ENCODE measurements at places on chromosomes 4 and X.

DNA sequence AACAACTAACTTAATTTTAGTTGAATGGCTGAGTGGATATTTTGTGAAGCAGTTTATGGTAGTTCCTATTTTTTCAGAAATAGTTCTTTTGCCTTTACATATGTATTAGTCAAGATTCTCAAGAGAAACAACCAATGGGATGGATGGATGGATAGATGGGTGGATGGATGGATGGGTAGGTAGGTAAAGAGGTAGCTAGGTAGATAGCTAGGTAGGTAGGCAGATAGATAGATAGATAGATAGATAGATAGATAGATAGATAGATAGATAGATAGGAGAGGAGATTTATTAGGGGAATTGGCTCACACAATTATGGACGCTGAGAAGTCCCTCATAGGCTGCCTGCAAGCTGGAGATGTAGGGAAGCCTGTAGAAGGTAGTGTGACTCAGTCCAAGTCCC lies 74.0 kb upstream of the NUDT6 start:
- DNase-seq = no peak

- no peak for DNase-seq
Observed at GRCh38 chr4:114773339-114773738, 174.7 kb downstream of the UGT8 start.

GRCh38 chr4:86011117-86011516 lies 348.7 kb downstream of the MAPK10 start:
- DNase-seq = no peak

DNA sequence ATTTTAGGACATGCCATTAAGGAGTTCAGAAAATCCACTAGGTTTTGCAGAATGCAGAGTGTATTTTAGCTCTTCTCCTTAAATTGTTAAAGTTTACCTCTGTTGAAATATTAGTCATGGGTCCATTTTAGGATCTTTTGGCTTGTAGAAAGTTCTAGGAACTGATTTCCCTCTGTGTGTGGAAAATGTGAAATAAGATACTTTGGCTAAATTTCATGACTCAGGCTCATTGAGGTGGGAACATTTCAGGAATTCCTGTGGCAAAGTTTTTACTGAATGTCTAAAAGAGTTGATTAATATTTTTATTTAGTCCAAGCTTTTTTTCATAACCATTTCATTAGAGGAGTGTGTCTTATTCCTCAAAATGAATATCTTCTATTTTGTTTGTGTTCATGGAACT lies 7.0 kb downstream of the FHIP1A start:
- DNase-seq = no peak

DNA sequence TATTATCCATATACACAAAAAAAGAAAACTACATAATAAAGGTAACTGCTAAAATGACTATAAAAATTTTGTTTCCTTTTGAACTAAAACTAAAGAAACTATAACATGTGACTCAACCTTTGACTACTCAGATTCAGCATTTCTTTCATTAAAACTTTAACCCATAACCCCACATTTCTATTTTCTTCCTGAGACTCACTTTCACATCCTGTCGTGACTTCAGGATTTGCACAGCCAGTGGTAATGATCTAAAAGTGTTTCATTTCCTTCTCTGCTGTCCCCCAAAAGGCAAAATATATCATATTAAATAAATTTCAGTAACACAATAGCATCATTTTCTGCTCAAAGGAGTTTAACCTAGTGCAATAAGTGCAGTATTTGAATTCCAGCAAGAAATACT lies 1022.4 kb upstream of the DIAPH2 start:
- DNase-seq = no peak

DNA sequence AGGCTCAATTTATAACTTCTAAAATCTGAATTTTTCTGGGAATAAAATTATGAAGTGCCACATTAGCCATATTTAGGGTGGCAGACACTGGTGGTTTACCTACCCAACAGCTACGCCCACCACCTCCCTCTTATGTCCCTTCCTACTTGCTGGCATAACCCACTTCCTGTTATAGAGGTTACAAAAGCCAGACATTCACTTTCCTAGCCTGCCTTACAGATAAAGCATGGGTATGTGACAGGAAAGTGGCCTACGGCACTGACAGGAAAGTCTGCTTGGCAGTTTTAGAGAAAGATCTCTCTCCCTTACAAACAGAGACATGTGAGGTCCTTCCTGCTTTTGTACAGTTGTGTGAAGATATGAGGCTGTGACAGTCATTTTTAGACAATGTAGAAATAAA lies 12.4 kb downstream of the DDX53 start:
- no peak for DNase-seq

GRCh38 chr4:24274381-24274941 lies 309.9 kb downstream of the DHX15 start:
- no peak for DNase-seq

DNA sequence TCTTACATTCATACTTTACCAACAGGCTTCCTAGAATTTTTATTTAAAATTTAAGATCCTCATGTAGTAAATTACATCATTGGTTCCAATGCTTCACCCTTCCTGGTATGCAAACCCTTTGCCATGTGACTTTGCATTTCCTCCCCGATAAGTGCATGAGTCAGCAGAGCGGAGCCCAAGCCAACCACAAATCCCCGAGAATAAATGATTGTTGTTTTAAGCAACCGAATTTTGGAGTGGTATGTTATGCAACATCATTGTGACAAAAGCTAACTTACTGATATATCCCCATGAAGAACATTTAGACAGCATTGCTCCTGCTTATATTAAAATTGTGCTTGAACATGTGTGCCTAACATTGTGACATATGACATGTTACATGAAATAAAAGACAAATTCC lies 199.4 kb upstream of the DDX53 start:
- no peak for DNase-seq

DNA sequence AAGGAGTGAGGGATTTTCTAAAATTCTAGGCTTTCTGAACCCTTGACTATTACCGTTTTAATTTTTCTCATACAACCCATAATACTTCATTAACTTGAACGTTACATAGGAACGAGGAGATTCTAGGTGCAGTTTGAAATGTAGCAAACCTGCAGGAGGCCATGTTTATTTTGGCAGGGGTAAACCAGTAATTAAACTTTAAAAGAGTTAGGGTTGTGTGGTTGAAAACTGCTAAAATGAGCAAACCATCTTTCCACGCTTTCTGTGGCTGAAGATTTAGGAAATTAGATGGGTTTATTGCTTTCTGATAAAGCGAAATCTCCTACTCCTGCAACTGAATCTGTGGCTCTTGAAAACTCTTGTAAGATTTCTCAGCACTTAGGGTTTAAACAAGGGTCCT lies 1.7 kb downstream of the PHEX start:
- no peak for DNase-seq

DNA sequence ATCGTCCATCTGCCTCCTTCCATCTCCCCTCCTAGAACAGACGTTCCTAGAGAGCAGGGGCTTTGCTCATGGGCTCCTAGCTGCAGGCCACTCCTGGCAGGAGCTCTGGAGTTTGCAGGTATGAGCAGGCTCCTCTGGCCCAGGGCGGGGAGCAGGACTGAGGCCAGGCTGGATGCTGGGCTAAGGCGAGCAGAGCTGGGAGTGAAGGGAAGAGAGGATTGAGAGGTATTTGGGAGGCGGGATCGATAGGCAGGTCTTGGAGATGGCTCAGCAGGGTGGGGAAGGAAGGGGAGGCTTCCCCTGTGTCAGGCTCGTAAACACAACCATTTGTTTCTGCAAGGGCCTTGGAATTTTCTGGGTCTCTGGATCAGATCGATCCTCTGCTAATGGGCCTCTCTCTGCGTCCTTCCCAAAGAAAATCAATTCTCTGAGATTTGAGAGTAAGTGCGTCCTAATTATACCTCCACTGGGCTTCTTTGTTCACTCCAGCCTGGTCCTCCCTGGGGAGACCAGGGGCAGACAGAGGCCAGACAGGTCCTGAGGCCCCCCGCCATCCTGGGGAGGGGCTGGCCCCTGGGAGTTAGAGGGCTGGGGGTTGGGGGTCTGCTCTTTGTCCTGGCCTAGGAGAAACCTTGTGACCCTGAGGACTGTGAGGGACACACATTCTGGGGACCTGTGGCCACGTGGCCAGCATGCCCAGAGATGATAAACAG lies 94.8 kb upstream of the PSAPL1 start:
- DNase-seq = no peak

DNA sequence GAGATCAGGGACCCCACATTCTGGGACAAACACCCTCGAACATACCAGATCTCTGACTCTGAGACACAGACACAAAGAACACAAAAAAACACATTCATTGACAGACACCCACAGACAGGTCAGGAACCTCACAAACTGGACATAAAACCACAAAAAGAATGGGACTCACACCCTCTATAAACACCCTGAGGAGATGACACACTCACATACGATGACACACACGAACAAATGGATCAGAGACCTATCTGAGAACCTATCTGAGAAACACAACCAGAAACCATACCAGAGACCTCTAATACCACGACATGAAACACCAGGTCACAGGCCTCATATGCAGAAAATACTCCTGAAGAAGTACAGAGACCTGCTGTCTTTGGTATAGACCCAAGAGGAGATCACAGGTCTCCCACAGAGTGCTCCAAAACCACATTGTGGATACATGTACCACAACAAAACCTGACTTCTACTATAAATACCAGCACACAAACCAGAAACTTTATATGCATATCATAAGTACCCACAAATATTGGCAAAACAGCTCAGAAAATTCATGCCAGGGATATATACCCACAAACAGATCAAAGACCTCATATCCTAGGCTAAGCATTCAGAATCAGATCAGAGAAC lies 19.5 kb downstream of the SUV39H1 start:
- DNase-seq = no peak

GRCh38 chr4:18057821-18058533 lies 36.4 kb upstream of the LCORL start:
- DNase-seq = no peak

DNA sequence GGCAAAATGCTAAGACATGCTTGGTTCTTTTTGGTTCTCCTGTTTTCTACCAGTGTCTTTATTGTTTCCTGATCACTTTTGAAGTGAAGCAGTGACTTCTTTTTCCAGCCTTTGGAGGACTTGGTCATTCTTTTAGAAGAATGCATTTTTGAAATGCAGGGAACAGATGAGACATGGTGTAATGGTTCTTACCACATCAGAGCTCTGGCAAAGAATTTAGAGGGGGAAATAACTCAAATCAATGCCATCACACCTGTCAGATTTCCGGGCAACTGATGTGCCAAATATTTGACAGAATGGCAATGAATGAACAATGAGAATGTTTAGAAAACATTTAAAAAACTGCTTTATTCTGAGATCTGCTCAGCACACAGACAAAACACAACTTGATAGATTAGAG lies 519.6 kb downstream of the IQCM start:
- no peak for DNase-seq

- DNase-seq = no peak
Observed at GRCh38 chr4:160831165-160831922, 1332.5 kb downstream of the FSTL5 start.

- DNase-seq = no peak
Observed at GRCh38 chr4:16157609-16158503, 68.4 kb downstream of the TAPT1 start.

- no peak for DNase-seq
Observed at GRCh38 chr4:52936729-52937128, 74.6 kb downstream of the RASL11B start.

DNA sequence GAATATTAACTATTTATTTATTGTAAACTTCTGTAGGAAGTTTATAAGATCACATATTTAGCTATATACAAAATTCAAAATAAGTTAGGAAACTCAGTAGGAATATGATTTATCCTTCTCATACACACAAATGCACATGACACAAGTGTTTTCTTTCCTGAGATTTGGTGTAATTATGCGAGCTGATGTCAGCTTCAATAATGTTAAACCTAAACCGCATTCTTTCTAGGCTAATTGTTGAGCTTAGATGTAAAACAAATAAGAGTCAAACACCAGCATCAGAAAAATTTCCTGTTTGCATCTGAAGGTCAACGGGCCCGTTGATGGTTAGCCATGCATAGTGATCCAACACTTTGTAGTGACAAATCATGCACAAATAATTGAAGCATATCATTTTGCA lies 30.8 kb downstream of the RASGEF1B start:
- no peak for DNase-seq

- no peak for DNase-seq
Observed at GRCh38 chr4:62528874-62529273, 1328.7 kb downstream of the ADGRL3 start.

DNA sequence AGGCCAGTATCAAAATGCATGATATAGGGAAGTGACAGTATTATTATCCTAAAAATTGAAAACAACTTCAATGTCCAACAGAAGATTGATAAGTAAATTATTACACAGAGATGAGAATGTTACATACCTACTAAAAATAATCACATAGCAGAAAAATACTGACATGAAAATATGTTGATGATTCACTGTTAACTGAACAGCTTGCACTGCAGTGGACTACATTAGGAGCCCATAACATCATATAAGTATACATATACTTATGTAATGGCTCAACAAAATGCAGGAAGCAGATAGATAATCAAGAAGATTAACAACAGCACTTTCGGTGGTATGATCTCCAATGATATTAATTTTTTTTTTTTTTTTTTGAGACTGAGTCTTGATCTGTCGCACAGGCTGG lies 7.1 kb downstream of the CLOCK start:
- no peak for DNase-seq

DNA sequence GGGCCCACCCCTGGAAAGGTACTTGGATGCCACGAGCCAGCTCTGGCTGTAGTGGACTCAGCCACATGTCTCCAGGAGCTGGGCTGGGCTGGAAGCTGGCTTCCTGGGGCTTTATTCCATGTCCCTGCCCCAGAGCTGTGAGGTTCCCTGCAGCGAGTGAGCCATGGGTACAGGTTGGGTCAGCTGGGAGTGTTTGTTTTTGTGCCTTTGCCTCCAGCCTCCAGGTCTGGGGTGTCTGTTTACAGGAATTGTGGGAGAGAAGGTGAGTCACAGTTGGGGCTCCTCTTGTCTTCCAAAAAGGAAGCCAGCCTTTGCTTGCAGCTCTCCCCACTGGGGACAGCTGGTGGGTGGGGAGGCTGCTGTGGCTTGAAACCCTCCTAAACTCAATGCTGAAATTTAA lies 21.5 kb downstream of the SORCS2 start:
- no peak for DNase-seq

DNA sequence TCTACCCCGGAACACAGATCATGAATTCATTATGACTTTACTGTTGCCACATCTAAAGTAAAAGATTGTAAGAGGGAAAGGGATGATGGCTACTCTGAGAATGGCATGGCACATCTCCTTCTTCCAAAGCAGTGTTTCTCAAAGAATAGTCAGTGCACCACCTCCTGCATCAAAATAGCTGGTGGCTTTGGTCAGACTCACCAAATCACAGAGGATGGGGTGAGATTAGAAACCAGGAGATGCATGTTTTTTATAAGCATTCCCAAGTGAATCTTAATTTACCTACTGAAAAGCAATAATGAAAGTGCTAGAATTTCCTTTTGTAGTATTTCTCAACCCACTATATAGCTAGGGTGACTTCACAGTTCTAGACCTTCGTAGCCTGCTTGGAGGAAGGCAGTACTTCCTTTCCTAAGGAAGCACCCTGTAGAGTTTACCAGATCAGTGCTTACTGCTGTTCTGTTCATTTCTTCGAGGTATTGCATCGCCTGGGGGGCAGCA lies 340.8 kb upstream of the KLF3 start:
- no peak for DNase-seq
